Foreskin melanocyte (primary cell): ENCODE measurements at places on chromosomes 5 and 9.

DNA sequence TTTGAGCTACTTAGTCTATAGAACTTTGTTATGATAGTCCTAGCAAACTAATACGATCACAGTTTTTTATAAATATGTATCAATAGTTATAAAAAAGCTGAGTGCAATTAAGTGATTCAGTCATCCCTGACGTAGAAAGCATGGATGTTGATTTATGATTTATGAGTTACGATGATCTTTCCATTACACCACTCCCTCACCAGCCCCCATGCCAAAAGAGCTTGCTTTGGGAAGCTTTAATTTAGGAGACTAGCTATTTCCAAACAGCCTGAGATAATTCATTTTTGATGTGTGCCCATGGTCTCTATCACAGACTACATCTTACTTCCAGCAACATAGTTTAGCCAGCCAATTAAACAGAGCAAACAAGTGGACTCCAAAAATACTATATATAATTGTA is 256.8 kb downstream of the GABRG2 start:
- DNase-seq, result no peak

GRCh38 chr9:38177680-38178079 is 108.7 kb upstream of the SHB start:
- DNase-seq, result no peak

DNA sequence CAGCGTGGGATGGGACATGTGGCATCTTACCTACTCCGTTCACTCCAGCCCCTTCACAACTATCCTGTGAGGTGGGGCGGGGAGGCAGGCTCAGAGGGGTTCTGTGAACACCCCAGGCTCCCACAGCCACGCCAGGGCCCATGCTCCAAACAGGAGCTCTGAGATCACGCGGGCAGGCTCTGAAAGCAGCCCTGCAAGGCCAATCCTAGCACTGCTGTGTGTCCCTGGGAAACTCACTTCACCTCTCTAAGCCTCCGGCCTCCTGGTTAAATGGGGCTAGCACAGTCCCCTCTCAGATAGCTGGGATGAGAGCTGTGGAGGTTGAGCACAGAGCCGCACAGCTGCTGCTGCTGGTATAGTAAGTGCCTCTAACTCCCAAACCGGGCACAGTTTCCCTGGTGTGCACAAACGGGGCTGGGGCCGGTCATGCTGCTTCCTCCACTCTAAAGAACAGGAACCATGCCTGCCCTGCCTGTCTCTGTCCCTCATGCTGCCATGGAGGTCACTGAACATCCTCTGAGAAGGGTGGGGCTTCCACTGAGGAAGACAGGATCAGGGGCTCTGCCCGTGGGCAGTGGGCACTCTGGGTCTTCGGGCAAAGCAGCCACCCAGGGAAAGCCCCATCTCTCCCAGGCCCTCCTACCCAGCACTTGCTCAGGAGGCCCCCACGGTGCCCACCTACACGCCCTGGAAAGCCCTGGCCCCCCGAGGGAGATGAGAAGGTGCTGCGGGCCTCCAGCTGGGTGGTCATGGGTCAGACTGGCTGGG is 13.0 kb upstream of the ASS1 start:
- no peak for DNase-seq

GRCh38 chr5:129853588-129853987 is 50.7 kb upstream of the CHSY3 start:
- peak; percentile 19 for DNase-seq

GRCh38 chr5:115098041-115098702 is 71.5 kb downstream of the TRIM36 start:
- peak; percentile 40 for DNase-seq

GRCh38 chr9:3809724-3810123 is 283.9 kb upstream of the RFX3 start:
- DNase-seq, result peak; percentile 40

DNA sequence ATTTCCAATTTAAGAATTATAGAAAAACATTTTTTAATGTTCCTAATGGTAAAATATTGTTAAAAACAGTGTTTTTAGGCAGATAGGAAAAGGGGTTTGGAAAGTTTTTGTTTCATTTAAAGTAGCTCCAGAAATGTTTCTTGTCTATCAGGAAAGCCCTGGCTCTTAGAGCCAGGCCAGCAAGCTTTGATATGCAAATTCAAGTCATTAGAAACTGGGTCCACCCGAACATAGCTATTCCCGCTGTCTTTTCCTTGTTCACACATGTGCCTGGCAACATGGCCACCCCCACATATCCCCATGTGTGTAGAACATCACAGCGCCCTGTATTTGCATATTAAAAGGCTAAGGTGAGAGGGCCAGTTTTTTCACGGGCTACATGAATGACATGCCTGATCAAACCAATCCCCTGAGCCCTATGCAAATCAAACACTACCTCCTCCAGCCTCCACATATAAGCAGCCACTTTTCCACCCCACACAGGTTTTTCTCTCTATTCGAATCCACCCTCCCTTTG is 925.3 kb upstream of the CDH10 start:
- DNase-seq, result no peak

GRCh38 chr9:127987103-127987614 is 6.4 kb upstream of the EEIG1 start:
- no peak for DNase-seq

DNA sequence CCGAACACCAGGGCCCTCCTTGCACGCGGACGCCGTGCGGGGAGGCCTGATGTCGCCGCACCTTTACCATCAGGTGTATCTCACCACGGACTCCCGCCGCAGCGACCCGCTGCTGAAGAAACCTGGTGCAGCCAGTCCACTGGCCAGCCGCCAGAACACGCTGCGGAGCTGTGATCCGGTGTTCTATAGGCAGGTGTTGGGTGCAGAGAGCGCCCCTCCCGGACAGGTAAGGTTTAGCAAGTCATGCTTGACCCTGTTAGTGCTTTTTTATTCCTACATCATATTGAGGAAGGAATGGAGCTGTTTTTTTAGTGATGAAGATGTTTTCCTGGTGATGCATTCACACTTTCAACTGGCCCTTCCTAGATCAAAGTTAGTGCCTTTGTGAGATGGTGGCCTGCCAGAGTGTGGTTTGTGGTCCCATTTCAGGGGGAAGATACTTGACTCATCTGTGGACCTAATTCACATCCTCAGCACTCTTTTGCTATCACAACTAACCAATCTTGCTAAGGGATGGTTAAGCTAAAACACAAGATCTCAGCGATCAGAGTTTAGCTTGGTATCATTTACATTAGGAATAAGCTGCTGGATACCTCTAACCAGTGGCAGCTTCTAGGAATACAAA is 2.7 kb downstream of the PCDHGC3 start:
- DNase-seq, result no peak

GRCh38 chr5:122089096-122090013 is 11.3 kb upstream of the LOX start:
- no peak for DNase-seq

DNA sequence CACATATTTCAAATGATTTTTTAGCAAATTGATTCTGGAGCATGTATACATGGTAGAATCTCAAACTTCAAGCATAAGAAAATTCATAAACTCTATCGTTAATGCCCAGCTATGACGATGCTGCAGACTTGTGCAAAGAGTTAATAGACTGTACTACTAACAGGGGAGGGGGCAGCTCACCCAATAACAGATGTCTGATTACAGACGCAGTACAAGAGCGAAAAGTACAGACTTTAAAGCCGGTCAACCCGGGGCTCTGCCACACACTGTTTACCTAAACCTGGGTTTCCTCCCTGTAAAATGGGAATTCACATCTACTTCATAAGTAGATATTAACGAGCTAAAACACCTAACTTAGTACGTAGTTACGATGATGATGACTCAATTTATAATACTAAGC is 651 bp downstream of the TRIM23 start:
- DNase-seq, result no peak

GRCh38 chr9:131226226-131226625 is 50.1 kb downstream of the FAM78A start:
- no peak for DNase-seq

DNA sequence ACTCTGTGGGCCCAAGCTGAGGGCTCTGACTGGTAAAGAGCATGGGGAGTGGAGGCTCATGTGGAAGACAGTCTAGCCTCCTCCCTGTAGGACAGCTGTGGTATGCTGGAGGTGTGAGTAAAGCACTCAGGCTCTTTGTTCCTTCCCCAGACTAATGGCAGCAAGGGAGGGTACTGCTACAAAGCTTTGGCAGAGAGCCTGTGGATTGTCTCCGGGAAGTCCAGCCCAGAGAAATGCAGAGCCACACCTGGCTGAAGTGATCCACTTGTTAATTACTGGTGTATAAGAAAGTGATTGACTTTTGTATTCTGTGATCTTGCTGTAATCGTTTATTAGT is 161.7 kb downstream of the OXCT1 start:
- DNase-seq, result no peak

GRCh38 chr9:88664773-88665172 is 129.8 kb downstream of the NXNL2 start:
- no peak for DNase-seq

GRCh38 chr9:118364266-118365106 is 660.3 kb downstream of the TLR4 start:
- DNase-seq, result no peak

DNA sequence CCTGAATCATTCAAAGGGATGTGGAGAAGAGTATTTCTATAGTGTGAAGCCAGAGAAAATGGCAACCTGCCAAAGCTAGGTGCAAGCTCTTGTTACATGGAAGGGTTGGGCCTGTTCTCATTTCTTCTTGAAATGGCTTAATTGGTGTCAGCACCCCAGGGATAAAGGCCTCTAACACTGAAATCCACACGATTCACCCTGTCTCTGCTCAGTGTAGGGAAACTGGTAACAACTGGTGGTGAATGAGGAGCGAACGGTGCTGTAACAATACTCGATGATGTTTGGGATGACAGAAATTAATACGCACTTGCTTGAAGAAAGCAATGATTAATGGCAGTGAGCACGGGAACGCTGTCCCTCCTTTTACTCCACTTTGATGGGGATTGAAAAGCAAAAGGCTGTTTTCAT is 16.2 kb downstream of the PBX3 start:
- DNase-seq, result no peak

GRCh38 chr5:120479066-120479465 is 15.0 kb downstream of the PRR16 start:
- DNase-seq, result peak; percentile 77

DNA sequence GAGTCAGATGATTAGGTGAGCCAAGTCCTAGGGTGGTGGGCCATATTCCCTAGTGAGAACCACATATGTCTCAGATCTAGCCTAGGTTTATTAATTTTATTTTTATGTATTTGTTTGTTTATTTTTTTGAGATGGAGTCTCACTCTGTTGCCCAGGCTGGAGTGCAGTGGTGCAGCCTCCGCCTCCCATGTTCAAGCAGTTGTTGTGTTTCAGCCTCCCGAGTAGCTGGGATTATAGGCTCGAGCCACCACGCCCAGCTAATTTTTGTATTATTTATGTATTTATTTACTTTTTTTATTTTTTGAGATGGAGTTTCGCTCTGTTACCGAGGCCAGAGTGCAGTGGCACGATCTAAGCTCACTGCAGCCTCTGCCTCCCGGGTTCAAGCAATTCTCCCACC is 36.0 kb downstream of the NUP188 start:
- DNase-seq, result no peak

GRCh38 chr9:4168526-4168925 is 131.3 kb downstream of the GLIS3 start:
- no peak for DNase-seq

GRCh38 chr5:74499256-74500050 is 141.1 kb downstream of the ENC1 start:
- DNase-seq, result no peak

DNA sequence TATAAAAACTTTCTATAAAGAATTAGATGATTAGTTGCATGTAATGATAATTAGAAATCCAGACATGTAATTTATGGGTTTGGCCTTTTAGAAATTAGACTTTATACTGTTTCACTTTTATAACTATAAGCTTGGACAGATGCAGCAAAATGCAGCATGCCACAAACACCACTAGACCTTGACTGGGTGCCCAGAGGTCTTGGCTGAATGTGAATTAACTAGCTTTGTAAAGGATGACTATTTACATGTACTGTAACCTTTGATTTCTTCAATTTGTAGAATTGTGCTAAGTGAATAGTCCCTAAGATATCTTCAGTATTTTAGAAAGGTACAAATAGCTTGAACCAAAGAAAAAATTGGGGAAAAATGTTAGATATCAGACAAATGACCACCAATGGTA is 2168.1 kb downstream of the MAT2B start:
- no peak for DNase-seq

- DNase-seq, result no peak
Measured at GRCh38 chr9:8648271-8648845, 848.8 kb upstream of the DMAC1 start.

DNA sequence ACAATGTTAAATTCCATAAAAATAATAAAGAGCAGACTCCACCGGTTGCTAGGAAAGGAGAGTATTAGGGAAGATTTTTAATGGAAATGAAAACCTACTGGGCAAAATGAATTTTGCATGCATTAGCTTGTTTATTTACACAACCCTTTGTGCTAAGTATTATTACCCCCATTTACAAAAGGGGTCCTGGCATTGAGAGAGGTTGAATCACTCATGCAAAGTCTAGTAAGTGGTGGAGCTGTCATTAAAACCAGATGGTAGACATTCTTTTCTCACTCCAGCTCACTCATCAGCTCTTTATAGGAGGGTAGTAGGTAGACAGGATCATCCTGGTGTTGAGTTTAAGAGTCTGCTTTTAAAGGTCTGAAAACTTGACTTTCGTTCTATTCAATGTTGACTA is 395.1 kb downstream of the PLK2 start:
- DNase-seq, result no peak

DNA sequence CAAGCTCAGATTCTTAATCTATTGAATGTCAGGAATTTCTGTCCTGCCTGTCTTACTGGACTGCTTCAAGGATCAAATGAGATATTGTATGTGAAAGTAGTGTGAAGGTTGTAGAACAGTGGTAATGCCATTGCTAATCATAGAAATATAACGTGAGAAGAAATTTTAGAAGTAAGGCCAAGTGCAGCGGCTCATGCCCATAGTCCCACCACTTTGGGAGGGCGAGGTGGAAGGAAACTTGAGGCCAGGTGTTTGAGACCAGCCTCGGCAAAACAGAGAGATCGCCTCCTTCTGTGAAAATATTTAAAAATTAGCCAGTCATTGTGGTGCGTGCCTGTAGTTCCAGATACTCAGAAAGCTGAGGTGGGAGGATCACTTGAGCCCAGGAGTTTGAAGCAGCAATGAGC is 5.1 kb upstream of the HSPA5 start:
- no peak for DNase-seq

DNA sequence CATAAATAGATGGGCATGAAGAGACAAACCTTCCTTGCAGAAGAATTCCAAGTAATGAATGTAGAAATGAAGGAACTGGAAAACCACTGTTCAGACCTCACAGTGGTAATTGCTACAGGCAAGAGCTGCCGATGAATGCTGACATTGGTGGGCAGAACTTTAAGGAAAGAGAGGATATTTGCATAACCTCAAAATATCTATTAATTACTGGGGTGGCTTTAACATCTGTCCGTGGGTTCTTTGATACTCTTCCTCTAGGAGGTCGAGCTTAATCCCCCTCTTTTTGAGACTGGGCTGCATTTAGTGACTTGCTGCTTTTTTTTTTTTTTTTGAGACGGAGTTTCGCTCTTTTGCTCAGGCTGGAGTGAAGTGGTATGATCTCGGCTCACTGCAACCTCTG is 34.7 kb downstream of the LAMC3 start:
- DNase-seq, result no peak

- no peak for DNase-seq
Measured at GRCh38 chr5:62627901-62628300, 49.3 kb downstream of the LRRC70 start.

GRCh38 chr5:10684303-10685086 is 76.5 kb downstream of the DAP start:
- DNase-seq, result no peak

- DNase-seq, result no peak
Measured at GRCh38 chr5:10753178-10753577, 7.9 kb downstream of the DAP start.
